ENCODE measurements at places on chromosomes 4 and X.

- no peak for DNase-seq
Observed at GRCh38 chrX:47960406-47960805, 43.4 kb downstream of the ZNF182 start.

DNA sequence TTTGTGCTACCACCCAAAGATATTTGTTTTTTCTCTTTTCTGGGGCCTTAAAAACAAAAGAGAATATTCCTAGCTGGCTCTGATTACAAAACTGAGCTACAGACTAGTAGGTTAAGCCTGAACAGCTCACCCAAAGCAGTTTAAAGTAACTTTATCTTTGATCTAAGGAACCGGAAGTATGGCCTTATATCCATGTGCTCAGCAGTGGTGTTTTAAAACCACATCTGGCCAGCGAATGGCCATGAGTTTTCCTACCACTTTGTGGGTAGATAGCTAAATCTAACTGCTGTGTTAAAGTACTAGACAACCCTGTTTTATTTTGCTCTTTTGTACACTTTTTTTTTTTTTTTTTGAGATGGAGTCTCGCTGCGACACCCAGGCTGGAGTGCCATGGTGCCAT is 24.6 kb downstream of the ADGRG4 start:
- no peak for DNase-seq

DNA sequence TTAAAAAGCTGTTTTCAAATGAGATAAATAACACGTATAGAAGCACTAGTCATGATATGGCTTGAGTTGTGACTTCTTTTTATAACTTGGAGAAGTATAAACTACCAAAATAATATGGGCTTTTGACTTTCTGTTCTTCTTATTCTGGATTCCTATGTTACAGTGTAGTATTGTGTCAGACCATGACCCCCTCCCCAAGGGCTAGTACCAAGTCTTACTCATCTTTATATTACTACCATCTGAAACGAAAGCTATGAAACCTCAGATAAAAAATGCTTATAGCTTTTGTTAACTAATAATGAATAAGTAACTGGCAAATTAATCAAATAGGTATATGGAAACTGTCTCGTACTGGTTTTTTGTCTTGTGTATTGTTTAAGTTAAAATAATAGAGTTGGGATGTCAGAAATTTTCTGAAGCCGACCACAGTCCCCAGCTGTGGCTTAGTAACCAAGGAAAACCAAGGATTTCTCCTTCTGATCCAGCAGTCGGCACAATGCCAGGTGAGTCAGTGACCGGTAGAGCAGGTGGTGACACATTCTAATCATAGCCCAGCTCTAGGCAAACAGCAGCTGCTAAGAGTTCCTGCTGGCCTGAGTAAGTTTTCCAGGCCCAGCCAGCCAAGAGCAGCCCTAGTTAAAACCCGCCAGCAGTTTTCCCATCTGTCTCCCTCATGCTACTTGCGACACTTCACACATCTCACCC is 163.3 kb upstream of the PRDX4 start:
- DNase-seq: no peak

DNA sequence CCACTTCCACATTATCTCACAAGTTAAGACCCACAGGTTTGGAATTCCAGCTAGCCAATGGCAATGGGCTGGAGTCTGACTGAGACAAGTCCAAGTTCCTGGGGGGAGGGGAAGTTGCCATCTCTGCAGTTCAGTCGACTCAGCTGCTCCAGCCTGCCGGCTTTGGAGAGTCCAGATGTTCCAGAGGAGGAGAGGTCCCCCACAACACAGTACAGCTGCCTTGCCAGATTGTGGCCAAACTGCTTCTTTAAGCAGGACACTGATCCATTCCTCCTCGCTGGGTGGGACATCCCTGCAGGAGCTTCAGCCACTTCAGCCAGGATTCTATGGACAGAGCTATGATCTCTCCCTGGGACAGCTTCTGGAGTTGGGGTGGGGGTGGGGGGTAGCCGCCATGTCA is 199.2 kb downstream of the EDA start:
- no peak for DNase-seq

- DNase-seq: no peak
Observed at GRCh38 chr4:89110541-89110985, 770 bp upstream of the TIGD2 start.

DNA sequence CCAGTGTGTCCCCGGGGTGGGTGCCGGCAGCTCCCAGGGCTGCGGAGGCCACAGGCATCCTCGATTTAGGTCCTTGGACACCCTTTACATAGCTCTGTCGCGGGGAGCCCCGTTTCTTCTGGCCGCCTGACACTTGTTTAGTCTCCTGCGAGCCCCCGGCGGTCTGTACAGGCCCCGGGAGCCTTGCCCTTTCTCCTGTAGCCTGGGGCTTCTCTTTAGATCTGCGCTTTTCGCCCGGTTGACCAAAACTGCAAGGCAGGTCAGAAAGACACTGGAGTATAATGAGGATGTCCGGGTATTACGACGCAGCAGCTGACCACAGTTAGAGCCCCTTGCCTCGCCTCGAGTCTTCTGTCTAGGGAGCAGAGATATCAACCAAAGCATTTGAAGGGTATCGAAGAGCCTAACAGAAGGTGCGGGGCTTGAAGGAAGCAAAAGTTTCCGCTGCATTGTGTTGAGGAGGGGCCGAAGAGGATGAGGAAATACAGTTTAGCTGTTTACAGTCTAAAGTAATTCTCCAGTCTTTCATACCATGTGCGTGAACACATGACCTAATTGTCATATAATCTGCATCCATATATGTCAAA is 479 bp downstream of the BRCC3 start:
- no peak for DNase-seq

DNA sequence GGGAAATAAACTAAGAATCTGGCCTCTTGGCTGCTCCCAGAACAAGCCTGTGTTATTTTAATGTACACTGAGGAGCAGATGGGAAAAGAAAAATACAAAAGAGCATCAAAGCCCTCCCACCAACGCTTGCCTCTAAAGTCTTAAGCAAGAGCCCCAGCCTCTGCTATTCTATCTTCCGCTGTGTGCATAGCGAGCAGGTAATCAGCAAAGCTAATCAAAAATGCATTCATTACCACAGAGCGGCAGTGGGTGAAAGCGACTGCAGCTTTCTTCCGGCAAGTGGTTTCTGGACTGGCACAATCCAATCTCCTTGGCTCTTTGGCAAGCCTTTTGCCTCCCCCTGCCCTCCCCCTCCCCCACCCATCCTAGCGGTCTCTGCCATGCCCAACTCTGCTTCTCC is 13.5 kb upstream of the GRIA3 start:
- DNase-seq: no peak

DNA sequence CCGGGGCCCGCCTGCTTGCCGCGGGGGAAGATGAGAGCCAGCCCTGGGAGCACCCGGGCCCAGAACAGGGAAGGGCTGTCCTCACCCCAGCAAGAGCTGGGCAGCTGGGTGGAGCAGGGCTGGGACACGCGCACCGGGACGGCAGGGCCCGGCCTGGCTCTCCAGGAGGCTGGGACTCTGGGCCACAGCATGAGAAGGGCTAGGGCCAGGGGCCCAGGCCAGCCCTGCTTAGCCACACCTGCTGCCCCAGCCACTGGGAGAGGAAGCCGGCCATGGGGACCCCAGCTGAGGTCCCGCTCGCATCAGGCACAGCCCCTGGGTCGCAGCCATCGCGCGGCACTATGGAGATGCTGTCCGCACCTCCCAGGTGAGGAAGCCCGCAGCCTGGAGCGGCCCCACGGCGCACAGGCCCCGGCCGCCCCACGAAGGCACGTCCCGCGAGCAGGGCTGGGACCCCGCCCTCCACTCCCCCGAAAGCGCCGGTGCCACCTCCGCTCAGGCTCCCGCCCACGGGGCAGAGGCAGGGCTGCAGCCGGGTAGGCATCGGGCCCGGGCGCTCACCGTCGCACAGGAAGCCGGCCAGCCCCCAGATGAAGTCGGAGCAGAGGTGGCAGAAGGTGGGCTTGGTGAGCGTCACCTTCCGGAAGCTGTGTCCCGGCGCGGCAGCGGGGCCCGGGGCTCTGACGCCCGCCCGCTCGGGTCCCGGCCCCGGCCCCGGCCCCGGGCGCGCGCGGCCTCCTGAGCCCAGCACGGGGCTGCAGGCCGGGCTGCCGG is 531 bp downstream of the DGKQ start:
- DNase-seq: no peak

DNA sequence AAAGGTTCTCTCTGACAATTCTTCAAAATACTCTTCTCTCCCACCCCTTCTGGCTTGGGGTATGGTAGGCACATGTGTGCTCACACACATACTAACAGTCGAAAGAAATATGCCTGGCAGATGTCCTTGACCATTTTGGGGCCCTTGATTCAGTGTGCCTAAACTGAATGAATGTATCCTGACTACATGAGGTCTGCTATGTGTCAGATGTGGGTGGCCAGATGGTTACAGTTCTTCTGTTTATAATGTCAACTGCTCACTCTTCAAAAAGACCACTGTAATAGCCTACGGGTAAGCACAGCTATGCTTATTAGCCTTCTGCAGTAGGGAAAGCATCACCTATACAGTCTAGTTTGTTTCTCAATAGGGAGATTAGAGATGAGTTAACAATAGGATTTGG is 63.7 kb upstream of the VEGFC start:
- DNase-seq: no peak

DNA sequence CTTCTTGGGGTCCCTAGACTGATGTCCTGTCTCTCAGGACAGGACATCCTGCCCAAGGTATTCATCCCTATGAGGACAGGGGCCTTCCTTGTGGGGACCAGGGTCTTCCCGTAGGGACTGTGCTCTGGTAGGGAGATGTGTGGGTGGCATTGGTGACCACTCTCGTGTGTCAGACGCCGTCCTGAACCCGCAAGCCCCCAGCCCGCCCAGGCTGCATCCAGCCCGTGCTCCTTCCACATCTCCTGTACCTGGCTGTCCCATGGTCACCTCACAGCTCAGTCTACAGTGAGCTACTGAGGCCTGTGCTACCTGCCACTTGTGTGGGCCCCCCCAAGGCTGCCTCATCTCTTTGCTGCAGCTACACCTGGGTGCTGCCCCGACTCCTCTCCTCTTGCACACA is 24.0 kb downstream of the WFS1 start:
- no peak for DNase-seq

DNA sequence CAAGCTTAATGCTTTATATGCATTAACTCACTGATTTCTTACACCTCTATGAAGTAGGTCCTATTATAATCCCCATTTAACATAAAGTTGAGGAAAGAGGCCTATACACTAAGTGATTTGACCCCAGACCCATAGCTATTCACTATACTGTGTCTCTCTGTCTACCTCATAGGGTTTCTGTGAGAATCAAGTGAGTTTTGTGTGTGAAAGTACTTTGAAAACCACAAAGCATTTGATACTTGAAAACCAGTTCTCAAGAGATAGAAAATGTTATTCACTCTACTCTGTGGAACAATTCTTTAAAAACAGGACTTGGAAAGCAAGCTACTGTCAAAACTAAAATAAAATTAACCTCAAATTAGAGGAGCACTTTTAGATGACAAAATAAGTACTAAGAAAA is 35.0 kb downstream of the SHROOM3 start:
- no peak for DNase-seq

DNA sequence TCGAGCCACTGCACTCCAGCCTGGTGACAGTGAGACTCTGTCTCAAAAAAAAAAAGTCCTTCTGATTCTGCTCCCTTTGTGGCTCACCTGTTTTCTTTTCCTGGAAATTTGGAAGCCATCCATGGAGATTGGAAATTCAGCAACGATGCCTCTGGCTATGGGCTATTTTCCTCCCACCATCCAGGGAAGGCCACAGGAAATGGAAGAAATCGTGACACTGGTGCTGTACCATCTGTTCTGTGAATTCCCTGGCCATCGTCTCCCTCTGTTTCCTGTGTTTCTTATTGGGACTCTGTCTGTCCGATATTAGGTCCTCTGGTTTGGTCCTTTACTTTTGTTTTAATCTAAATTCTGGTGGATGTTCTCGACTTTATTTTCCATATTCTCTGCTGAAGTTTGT is 29.4 kb upstream of the ADRA2C start:
- DNase-seq: no peak

DNA sequence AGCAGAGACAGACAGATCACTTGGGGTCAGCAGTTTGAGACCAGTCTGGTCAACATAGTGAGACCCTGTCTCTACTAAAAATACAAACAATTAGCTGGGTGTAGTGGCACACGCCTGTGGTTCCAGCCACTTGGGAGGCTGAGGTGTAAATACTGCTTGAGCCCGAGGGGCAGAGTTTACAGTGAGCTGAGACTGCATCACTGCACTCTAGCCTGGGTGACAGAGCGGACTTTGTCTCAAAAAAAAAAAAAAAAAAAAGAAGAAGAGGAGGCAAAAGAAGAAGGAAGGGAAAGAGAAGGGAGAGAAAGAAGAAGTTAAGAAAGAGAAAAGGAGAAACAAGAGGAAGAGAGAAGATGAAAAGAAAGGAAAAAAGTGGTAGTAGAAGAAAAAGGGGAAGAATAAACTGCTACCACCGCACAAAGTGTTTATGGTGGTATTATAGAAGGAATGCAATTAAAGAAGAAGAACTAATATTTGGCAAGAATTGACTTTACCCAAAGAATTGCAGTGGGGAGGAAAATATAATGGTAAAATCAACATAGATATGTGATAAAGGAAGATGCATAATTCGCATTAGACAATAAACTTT is 19.6 kb upstream of the NSUN7 start:
- DNase-seq: no peak

DNA sequence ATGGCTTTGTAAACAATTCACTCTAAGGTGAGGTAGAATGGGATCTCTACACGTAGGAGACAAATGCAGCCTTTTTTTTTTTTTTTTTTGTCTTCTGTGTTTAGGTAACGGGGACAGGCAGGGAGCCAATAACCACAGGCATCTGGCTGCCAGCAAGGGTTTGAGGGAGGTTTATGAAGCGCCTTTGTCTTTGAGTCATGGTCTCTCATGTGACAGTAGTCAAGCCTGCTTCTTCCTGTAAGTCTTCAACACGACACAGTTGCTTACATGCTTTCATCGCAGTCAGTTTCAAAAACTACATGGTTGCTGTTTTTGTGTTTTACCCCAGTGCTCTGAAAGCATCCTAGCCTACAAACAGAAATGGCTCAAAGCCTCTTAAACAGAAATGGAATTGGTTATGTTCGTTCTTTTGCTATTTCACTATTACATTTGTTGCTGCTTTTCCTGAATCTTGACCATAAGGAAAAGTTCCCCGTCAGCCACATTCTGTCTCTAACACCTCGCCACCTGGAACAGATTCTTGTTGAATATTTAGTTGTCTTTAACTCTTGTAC is 127.8 kb upstream of the METTL14 start:
- DNase-seq: no peak

- no peak for DNase-seq
Observed at GRCh38 chr4:75370576-75370975, 143.6 kb downstream of the RCHY1 start.

DNA sequence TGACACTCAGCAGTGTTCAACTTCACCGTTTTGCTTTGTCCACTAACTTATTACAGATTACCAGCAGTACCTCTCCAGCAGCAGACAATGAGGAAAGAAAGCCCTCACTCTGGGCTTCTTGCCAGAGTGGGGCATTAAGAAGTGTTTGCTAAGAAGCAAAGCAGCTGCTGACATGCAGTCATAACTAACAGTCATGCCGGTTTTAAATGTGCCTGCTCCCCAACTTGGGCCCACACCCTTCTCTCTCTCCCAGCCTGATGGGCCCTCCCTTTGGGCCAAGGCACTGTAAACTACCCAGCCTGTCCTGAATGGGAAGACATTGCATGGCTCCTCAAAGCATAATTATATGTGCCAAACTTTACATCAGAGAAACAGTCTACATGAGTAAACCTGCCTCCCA is 54.6 kb upstream of the HHIP start:
- DNase-seq: no peak
